Kidney tubule cell (primary cell): ENCODE measurements at places on chromosomes 11 and 22.

DNA sequence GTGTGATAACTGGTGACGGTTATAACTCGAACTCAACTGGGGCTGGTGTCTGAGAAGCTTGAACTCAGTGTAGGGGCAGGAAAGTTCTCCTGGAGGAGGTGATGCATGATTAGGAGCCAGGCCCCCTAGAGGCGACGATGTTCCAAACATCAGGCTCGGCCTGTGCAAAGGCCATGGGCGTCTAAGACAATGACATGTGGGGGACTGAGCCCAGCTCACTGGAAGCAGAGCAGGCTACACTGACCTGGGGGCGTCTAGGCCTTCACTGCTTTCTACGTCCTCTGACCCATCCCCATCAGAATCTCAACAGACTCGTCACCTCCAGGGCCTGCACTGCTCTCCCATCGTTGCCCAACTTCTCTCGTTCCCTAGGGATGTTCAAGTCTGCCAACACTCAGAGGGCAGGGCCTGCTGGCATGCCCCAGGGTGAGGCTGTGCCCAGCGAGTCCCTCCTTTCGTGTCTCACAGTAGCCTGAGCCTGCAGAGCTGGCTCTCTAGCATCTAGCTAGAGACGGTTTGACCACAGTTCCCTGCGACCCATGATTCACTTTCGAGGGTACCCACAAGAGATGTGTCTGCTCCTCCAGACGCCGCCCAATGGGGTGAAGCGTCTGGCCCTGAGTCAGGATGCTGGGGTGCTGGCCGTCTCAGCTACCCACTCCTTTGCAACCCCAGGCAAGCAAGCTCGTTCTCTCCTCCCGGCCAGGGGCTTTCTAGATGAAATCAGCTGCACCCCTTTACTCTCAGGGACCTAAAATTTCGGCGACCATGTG is 1.1 kb upstream of the ATG16L2 start:
- DNase-seq = peak; percentile 77

GRCh38 chr22:42318967-42319366 is 48.5 kb upstream of the TCF20 start:
- DNase-seq = no peak

DNA sequence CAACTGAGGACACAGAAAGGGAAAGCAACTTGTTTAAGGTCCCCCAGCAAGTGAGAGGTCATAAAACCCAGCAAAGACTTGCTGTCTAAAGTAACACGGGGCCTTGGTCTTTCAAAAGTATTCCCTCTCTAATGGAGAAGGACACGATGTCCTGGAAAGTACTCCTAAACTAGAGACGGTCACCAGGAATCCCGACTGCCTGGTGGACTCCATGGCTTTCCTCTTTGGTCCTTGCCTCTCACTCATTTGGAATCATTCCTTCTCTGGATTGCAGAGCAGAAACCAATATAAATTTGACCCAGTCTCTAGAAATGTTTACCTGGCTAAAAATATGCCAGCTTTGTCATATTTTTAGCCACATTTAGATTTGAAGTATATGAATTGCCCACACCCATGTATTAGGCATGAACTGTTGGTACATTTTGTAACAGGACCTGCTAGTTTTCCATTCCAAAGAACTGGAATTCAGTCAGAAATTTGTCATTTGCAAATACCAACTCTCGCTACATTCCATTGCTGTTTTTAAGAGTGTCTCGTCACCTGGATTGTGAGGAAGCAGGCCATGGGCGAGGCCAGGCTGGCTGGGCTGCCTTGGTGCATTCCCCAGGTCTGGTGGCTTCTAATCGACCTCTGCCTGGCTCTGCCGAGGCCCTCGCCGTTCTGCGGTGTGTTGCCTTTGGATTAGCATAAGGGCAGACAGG is 12.9 kb downstream of the NAV2 start:
- peak; percentile 81 for DNase-seq

GRCh38 chr11:100769617-100770016 is 82.5 kb downstream of the ARHGAP42 start:
- no peak for DNase-seq

DNA sequence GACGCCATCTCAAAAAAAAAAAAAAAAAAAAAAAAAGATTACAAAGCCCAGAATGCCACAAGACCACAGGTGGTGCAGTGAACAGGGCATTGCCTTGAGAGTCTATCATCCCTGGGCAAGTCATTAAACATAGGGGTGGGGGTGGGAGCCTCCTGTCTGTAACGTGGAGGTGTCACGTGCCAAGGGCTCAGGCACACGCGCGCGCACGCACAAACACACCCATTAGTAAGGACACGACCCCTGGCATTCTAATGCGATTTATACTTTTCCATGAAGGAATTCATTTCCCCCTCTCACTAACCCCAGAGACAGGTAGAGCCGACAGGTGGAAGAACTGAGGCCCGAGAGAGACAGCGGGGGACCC is 5.8 kb upstream of the GCAT start:
- no peak for DNase-seq

DNA sequence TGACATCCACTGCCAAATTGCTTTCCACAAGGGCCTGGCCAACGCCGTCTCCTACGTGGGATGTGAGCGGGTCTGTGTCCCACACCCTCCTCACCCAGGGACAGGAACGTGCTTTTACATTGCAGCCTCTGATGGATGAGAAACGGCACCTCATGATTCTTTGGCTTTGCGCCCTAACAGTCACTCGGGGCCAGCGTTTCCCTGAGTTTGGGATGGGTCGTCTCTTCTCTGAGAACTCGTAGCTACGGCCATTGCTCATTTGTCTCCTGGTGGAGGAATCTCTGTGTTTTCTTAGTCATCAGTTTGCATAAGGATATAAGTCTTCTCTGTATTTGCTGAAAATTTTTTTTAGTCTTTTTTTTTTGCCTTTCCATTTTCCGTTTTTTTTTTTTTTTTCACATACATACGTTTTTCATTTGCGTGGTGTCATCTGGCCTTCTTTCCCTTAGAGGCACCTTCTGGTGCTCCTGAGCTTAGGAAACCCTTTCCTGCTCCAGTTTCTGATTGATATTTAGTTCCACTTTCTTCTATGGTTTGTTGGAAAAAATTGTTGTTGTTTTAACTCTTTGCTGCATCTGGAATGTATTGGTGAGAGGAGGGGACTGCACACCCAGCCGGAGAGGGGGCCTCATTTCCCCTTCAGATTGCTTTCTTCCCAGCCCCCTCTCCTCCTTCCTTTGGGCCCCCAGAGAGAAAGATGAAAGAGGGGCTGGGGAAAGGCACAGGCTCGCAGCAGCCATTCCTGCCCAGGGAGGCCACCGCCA is 12.0 kb downstream of the TNNT3 start:
- no peak for DNase-seq

DNA sequence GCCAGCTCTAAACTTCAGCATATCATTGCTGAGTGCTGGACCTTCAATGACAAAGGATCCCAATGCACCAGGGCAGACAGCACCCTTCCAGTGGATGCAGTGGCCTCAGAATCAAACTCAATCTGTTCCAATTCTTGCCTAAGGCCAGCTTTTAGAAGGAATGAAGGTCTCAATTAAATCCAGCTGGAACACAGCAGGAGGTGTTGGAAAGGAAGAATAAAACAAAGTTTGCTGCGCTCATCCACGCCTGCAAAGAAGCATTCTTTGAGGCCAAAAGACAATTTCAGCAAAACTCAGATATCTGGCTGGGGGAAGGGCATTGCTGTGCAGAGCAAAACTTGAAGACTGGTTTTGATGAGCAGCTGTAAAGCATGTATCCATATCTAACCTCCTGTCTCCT is 120.7 kb downstream of the CCDC81 start:
- no peak for DNase-seq

GRCh38 chr11:88152381-88152780 is 22.9 kb downstream of the RAB38 start:
- DNase-seq = peak; percentile 9

GRCh38 chr22:16989915-16990314 is 18.1 kb downstream of the GAB4 start:
- DNase-seq = peak; percentile 1

DNA sequence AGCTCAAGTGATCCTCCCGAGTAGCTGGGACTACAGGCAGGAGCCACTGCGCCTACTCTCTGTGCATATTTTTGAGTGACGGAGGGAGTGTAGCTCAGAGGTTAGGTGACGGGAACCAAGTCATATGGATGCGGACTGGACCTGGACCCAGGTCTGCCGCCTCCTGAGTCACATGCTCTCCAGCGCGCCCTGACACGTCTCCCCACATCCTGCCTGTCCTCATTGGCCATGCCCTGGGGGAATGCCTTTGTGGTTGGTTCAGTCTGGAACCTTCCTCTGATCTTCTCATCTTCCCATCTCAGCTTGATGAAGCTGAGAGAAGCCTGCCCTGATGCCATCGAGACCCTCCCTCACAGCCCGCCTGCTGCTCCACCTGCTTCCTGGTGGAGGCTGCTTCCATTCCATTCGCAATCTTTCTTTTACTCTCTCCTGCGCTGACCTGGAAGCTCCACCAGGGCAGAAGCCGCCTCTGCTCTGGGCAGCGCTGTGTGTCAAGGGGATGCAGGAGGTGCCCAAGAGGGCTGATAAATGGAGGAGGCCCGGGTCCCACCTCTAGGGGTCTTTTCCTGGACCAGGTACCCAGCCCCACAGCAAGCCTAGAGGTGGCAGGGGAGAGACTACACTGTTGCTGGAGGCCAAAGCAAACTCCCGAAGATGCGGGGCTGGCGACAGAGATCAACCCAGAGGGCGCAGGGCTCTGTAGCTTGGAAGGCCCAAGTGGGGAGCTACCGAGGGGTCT is 13.9 kb upstream of the BAIAP2L2 start:
- no peak for DNase-seq

DNA sequence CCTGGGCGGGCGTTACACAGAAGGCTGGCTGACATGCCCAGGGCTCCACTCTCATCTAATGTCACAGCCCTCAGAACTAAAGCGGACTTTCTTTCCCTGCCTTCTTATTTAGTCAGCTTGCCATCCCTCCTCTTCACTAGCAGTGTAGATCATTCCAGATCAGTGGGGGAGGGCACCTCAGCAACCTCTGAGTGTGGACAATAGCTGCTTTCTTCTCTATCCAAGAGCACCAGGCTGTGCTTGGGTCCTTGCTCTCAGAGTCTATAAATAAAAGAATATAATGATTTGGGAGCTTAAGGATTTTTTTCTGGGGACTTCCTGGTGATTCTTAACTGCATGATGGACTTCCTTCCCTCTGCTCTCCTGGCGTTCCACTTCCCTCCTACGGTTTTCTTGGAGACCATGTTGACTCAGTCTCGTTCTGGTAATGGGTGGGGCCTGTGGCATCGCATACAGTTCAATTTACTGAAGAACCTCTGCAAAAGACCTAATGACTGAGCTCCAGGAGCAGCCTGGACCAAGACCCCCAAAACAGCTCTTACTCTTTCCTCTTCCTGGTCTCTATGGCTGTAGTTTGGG is 2.9 kb upstream of the HMBS start:
- no peak for DNase-seq

DNA sequence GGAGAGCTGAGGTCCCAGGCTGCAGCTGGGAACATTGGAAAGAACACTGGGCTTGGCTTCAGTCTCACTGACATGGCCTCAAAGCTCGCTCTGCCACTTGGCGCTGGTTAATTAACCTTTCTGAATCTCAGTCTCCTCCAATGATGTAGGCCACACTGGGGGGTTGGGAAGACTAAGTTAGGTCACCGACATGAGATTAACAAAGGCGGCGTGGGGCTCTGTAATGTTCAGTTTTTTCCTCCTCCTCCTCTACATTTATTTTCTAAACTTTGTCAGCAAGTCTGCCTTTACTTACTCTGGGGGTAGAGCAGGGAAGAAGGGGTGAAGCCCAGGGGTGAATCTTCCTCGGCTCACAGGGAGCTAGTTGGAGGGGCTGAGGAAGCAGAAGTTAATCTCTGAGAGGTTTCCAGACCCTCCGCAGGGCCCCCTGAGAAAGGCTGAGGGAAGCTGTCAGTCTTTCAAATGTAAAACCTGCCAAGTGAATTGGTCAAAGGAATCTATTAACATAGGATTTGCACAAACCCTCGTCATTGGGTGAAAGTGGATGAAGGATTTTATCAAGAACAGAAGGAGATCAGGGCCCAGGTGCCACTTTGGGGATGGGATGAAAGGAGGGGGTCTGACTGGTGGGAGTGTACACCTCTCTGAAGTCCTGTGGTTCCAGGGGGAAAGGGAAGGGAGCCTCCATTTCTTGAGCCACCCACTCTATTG is 32.1 kb upstream of the TENM4 start:
- DNase-seq = no peak

GRCh38 chr11:59659981-59660380 is 8.9 kb downstream of the PATL1 start:
- peak; percentile 28 for DNase-seq

- no peak for DNase-seq
Observed at GRCh38 chr22:18133452-18133851, 16.5 kb upstream of the USP18 start.

DNA sequence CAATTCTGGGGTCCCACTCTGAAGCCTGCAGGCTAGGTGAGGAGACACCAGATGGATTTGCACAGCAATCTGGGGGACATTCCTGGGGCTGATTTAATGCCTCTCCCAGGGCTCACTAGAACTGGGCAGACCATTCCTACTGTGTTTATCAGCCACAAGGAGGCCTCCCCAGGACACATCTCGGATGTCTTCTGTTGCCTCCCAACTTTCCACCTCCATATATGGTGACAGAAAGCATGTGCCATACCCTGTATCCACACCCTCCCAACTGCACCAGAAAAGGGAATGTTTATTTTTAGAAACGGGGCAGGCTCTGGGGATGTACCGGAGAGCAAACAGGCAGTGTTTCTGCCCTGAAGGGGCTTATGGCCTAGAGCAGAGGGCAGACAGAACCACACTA is 181.8 kb downstream of the CSNK2A3 start:
- no peak for DNase-seq

GRCh38 chr11:72981971-72982685 is 160.0 kb downstream of the FCHSD2 start:
- no peak for DNase-seq

DNA sequence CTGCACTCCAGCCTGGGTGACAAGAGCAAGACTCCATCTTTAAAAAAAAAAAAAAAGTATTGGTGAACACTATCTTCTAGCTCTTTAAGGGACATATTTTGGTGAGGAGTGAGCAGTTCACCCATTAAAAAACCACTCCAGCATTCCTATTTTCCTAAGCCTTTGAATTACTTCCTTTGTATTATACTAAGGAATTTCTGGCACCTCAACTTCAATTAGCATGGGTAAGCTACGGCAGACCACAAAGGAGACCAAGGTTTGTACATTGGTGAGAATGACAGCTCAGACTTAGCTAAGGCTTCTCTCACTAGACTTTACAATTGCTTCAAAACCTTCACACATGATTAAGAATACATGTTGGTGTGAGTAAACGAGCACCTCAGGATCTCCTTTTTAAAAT is 57.0 kb upstream of the BIRC3 start:
- DNase-seq = peak; percentile 46
